ENCODE measurements at places on chromosomes 5 and 9. TPM values are rescaled to one million over a fixed set of nuclear protein-coding genes. Genes with fewer than 3 reads are reported as not detected.

TMEFF1 gene
- 1.5 TPM for total RNA-seq

SELENOP gene
- total RNA-seq = 0.10 TPM

SPATA31C1 gene
- not detected for total RNA-seq

RASEF gene
- total RNA-seq = 11.3 TPM

PCDHGA11 gene
- total RNA-seq = not detected

UBLCP1 gene
- total RNA-seq = 33.8 TPM

ALDOB gene
- not detected for total RNA-seq

PSMD5 gene
- total RNA-seq = 33.1 TPM

FOXD4 gene
- total RNA-seq = 0.58 TPM

ZDHHC11B gene
- 1.2 TPM for total RNA-seq

WNK2 gene
- 5.8 TPM for total RNA-seq

FIBCD1 gene
- 14.4 TPM for total RNA-seq

IFNB1 gene
- total RNA-seq = not detected

ARHGEF39 gene
- total RNA-seq = 18.4 TPM

SPATA31A5 gene
- total RNA-seq = not detected

FOXD4L4 gene
- not detected for total RNA-seq

TIMD4 gene
- 0.72 TPM for total RNA-seq

DMRT2 gene
- not detected for total RNA-seq

GRXCR2 gene
- not detected for total RNA-seq

PJA2 gene
- total RNA-seq = 21.6 TPM

SPINK7 gene
- total RNA-seq = not detected

INVS gene
- 12.3 TPM for total RNA-seq

TERT gene
- total RNA-seq = 1.8 TPM

FST gene
- 15.6 TPM for total RNA-seq

FKBP15 gene
- 19.5 TPM for total RNA-seq

PAEP gene
- total RNA-seq = 0.20 TPM

FOXD4L6 gene
- total RNA-seq = not detected

FXN gene
- total RNA-seq = 22.9 TPM

HAPLN1 gene
- total RNA-seq = not detected

NOTCH1 gene
- total RNA-seq = 9.7 TPM

BNC2 gene
- 4.7 TPM for total RNA-seq

PRDM12 gene
- 0.27 TPM for total RNA-seq

ABL1 gene
- total RNA-seq = 58.9 TPM

ADCY2 gene
- not detected for total RNA-seq

IL13 gene
- total RNA-seq = not detected

FBN2 gene
- 18.2 TPM for total RNA-seq

GPX3 gene
- 17.8 TPM for total RNA-seq

SLC6A3 gene
- 0.17 TPM for total RNA-seq

GAS1 gene
- total RNA-seq = 0.05 TPM

LRRC19 gene
- total RNA-seq = not detected

LYRM7 gene
- total RNA-seq = 2.8 TPM

MAST4 gene
- 2.0 TPM for total RNA-seq

SLC36A2 gene
- total RNA-seq = not detected

FRRS1L gene
- total RNA-seq = 0.15 TPM

TGFBI gene
- 1,765 TPM for total RNA-seq

DDX4 gene
- total RNA-seq = not detected

RNF183 gene
- not detected for total RNA-seq
